ENCODE measurements at places on chromosomes 6 and 20.
A peak's percentile ranks its signal among the peaks of the same experiment; 100 is the strongest.

- DNase-seq = no peak
Observed at GRCh38 chr6:144519426-144519825, 234.3 kb downstream of the UTRN start.

DNA sequence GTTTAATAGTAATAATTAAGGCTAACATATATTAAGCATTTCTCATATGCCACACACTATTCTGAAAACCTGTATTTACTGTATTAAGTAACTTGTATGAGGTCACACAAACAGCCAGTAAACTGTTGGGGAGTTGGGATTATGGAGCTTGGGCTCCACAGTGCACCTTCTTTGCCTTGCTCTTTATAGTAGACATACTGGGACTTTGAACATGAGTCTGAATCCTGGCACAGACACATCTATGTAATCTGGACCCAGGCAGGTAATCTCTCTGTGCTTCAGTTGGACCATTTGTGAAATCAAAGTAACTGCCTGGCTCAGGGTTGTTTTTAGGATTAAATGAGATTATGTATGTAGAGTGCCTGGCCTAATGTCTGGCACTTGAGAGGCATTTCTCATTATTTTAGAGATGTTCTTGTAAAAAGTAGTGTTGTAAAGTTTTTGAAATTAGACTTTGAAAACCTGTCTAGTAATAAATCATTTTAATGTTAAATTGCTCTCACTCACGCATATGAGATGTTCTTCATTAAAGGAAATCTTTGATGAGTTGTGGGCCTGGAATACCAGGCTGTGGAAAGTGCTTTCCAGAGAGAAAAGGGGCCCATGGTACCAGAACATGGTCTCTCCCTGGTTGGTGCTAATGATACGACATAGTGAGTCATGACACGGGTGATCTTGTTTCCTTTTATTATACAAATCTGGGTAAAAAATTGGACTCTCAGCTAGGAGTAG, 34.3 kb downstream of the LRRC1 start:
- no peak for DNase-seq

- no peak for DNase-seq
Observed at GRCh38 chr6:115618256-115618655, 442.4 kb downstream of the FRK start.

GRCh38 chr6:149830731-149831307, 33.3 kb downstream of the LRP11 start:
- no peak for DNase-seq

DNA sequence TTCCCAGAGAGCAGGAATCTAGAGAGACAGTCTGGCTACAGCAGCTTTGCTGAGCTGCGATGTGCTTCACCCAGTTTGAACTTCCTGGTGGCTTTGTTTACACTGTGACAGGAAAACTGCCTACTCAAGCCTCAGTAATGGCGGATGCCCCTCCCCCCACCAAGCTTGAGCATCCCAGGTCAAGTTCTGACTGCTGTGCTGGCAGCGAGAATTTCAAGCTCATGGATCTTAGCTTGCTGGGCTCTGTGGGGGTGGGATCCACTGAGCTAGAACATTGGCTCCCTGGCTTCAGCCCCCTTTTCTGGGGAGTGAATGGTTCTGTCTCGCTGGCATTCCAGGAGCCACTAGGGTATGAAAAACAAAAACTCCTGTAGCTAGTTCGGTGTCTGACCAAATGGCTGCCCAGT, 91.0 kb upstream of the ESR1 start:
- DNase-seq = peak; percentile 57

DNA sequence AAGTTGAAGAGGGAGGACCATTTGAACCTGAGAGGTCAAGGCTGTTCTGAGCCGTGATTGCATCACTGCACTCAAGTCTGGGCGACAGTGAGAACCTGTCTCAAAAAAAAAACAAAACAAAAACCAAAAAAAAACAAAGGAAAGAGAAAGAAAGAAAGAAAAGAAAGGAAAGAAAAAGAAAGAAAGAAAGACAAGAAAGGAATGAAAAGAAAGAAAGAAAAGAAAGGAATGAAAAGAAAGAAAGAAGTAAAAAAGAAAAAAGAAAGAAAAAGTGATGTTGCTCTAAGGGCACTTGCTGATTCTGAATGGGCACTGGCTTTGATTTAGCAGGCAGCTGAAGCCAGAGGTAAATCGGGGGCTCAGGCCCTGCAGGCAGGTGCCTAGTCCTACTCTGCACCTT, 161.0 kb downstream of the MCHR2 start:
- no peak for DNase-seq

- DNase-seq = no peak
Observed at GRCh38 chr6:66849843-66850242, 1142.8 kb upstream of the EYS start.

- DNase-seq = no peak
Observed at GRCh38 chr6:158113802-158114201, 54.3 kb downstream of the SERAC1 start.

DNA sequence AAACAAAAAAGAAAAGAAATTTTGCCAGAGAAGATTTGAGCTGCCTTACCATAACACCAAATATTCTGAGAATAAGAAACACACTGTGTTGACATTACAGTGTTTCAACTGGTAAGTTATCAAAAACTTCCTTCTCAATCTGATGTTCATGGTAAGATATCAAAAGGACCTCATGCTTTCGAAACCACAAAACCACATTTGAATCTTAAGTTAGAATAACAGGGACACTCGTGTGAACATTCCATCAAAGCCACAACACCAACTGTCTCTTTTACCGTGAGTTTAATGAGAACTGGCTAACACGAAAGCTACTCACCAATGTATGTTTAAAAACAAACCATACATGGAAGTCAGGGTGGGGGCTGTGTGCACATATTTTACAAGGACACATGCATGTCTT, 73.0 kb upstream of the OPRM1 start:
- no peak for DNase-seq

- no peak for DNase-seq
Observed at GRCh38 chr6:149471801-149472200, 13.0 kb downstream of the ZC3H12D start.
